ENCODE measurements at places on chromosomes 16 and 17.
A peak's percentile ranks its signal among the peaks of the same experiment; 100 is the strongest.

DNA sequence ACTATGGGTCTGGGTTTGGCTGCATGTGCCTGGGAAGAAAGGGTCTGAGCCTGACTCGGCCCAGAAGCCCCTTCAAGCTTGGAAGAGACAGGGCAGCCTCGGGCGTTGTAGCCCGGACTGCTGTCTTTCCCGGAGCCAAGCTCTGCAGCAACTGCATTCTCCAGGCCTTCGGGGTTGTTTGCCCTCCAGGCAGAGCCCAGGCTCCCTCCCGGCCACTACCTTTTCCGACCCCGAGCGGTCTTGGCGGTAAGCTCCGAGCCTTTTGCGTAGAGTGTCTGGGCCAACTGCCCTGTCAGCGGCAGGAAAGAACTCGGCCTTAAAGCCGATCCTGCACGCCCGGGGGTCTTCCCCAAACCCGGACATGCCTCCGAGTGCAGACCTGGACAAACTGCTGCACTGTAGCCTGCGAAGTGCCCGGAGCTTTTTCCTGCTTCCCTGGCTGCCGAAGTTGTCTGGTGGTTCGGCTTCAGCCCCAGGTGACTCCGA lies 1.3 kb downstream of the LHX1 start:
- DNase-seq, result no peak

- DNase-seq, result no peak
Observed at GRCh38 chr16:6149031-6149430, 1051.4 kb upstream of the EEF2KMT start.

GRCh38 chr16:78094166-78094565 lies 5.3 kb upstream of the WWOX start:
- DNase-seq, result no peak

DNA sequence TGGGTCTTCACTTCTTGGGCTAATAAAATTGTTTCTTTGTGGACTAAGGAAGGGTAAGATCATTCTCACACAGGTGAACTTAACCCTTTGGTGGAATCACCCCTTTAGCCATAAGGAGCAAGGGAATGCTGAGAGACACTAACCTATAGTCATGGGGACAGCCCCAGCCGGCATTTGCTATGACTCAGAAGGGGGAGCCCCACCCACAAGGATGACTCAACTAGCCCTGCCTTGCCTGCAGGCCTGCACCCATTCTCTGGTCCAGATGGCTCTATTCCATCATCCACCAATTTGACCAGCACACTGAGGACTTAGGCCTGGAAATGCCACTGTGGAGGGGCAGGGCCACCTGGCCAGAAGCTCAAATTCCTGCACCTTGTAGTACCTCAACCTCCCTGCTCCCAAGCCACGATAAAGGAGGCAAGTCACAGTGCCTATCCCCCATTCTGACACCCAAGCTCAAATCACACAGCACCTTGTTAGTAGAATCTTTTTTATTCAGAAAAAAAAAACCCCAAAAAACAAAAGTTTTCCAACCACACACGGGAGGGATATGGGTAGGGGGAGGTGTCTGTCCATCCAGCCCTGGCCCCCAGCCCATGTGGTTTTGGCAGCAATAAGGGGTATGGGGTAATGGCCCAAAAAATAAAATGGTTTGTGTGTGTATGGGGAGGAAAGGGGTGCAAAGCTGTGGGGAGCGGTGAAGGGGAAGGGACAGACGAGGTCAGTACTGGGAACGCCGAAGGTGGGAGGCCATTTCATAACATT lies 3.0 kb downstream of the PFN1 start:
- no peak for DNase-seq

- peak; percentile 72 for DNase-seq
Observed at GRCh38 chr16:57639172-57639887, 10.9 kb downstream of the ADGRG1 start.

- DNase-seq, result no peak
Observed at GRCh38 chr17:19273731-19274130, 36.6 kb downstream of the EPN2 start.

Measured in neural crest cell (in vitro differentiated cells).